Aorta (tissue), 5 donors: ENCODE measurements at places on chromosomes 13 and 19. TPM values are rescaled to one million over a fixed set of nuclear protein-coding genes. Genes with fewer than 3 reads are reported as not detected.

- no peak overlapping the region for H3K4me3 ChIP-seq
- DNase-seq: no peak
- H3K27ac ChIP-seq: no peak overlapping the region
- no peaks in the 10 kb centered on the region for H3K4me1 ChIP-seq
- no peaks in the 10 kb centered on the region for H3K36me3 ChIP-seq
- no peaks in the 10 kb centered on the region for H3K27me3 ChIP-seq
Observed at GRCh38 chr13:86562866-86563265, 763.6 kb upstream of the SLITRK6 start.

DNA sequence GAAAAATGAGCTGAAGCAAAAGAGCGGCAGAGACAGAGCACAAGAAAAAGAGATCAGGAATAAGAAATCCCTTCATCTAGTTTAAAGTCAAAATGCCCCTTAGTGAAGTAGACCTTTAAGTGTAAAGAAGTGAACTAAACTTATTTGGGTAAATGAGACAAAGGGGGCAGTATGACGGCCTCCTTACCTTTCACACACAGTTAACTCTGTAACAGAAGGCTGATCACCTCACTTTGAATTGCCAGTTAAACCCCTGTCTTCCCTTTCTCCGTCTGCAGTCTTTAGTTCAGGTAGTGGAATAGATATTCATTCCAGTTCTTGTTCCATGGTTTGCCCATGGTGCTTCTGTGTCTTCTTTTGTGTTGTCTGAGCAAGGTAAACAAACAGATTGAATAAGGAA lies 1029.8 kb downstream of the DIAPH3 start:
- DNase-seq: no peak
- no peak overlapping the region for H3K4me3 ChIP-seq
- H3K27me3 ChIP-seq: no peaks in the 10 kb centered on the region

DNA sequence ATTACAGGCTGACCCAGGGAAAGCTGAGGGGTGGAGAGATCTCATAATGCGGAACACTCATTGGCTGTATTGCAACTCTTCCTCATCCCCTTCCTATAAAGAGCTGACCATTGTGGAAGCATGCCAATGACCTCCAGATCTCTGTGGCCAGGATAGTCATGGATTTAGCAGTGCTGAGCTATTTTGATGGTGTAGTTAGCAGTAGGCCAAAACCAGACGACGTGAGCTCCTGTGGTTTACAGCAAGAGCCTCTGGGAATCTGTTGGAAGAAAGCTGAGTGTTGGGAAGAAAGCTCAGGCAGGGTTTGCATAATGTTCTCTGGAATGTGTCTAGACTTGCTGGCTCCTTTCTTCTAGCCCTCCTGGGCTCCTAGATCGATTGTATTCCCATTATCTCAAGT lies 187.5 kb upstream of the GPC6 start:
- no peak for DNase-seq
- H3K4me3 ChIP-seq: no peak overlapping the region
- no peaks in the 10 kb centered on the region for H3K27me3 ChIP-seq
- H3K27ac ChIP-seq: no peak overlapping the region

- no peaks in the 10 kb centered on the region for H3K27me3 ChIP-seq
- H3K27ac ChIP-seq: no peak overlapping the region
- H3K4me1 ChIP-seq: peaks cover 4% of the 10 kb centered on the region
- no peaks in the 10 kb centered on the region for H3K36me3 ChIP-seq
- DNase-seq: peak; percentile 47
Observed at GRCh38 chr13:74256969-74257368, 122.8 kb upstream of the KLF12 start.

- H3K36me3 ChIP-seq: no peaks in the 10 kb centered on the region
- H3K27ac ChIP-seq: no peak overlapping the region
- H3K4me1 ChIP-seq: no peaks in the 10 kb centered on the region
- DNase-seq: peak; percentile 78
Observed at GRCh38 chr19:19816679-19817078, 4.9 kb downstream of the ZNF506 start.

DNA sequence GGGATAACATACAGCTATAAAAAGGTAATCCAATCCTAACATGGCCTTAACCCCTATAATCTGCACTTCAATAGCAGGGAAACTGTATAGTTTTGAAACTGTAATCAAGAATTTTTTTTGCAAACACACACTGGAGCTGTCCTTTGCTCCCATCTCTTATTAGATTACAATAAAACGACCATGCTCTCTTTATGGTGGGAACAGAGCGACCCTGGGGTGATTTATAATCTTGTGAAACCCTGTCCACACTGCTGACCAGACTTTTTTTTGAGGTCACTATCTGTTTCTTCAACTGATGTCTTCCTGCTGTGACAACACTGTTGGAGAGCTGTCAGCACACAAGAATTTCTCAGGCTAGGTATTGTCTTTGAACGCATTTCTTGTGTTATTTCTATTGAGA lies 35.3 kb downstream of the DACH1 start:
- H3K4me1 ChIP-seq: no peaks in the 10 kb centered on the region
- H3K36me3 ChIP-seq: no peaks in the 10 kb centered on the region
- H3K27ac ChIP-seq: no peak overlapping the region
- H3K4me3 ChIP-seq: no peak overlapping the region
- no peak for DNase-seq

The SHISA7 gene
- not detected for total RNA-seq

GRCh38 chr13:108289819-108290218 lies 20.3 kb downstream of the TNFSF13B start:
- no peaks in the 10 kb centered on the region for H3K27me3 ChIP-seq
- DNase-seq: no peak
- no peaks in the 10 kb centered on the region for H3K4me1 ChIP-seq
- no peak overlapping the region for H3K27ac ChIP-seq
- no peaks in the 10 kb centered on the region for H3K36me3 ChIP-seq
- H3K4me3 ChIP-seq: no peak overlapping the region

The PRSS57 gene
- total RNA-seq: not detected

The AP1M2 gene
- not detected for total RNA-seq

DNA sequence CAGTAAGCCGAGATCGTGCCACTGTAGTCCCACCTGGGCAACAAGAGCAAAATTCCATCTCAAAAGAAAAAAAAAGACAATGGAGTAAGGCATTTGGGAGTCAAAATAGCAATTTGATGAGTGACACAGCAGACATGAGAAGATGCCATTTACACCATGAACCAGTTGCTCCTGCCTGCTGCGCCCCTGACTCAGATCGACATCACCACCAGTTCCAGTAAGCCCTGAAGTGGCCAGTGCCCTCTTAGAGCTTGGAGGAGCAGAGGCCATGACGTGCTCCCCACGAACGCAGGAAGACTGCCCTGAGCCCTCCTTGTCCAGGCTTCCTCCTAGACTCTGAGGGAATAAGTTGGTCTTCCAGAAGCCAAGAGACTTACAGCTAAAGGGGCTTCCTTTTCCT lies 339.2 kb downstream of the MYO16 start:
- H3K4me1 ChIP-seq: no peaks in the 10 kb centered on the region
- no peaks in the 10 kb centered on the region for H3K27me3 ChIP-seq
- H3K27ac ChIP-seq: no peak overlapping the region

DNA sequence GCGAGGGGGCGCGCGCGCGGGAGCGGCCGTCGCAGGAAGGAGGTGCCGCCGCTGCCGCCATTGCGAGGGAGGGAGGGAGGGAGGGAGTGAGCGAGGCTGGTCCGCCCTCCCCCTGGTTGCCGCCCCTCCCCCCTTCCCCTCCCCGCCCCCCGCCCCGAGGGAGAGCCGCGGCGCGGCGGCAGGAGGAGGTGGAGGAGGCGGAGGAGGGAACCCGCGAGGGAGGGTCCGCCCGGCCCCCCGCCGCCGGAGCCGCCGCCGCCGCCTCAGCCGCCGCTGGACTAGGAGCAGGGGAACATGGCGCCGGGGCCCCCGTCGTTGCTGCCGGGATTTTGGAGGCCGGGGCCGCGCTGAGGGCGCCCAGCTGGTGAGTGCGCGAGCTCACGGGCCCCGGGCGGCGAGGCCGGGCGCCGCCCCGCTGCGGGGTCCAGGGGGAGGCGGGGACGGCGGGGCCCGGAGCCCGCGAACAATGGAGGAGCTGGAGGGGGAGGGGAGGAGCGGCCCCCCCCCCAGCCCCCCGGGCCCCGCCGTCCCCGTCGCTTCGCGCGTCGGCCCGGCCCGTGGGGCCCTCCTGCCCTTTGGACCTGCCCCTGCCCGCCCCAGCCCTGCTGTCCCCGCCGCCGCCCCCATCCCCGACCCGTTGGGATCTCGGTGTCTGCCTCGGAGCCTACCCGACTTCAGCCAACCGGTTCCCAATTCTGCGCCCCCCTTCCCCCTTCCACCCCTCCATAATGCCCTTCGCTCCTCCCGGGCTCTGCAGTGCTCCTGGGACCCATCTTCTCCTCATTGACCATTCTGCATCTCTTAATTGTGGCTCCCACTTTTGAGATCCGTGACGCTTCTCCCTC lies at the start of gene ARHGAP35:
Gene ARHGAP35 (plus strand): TSS at position 152 of the 845 bp plus-strand sequence. CDS start 57,679 bp downstream, outside the sequence.
- no peaks in the 10 kb centered on the region for H3K27me3 ChIP-seq
- peaks cover 6% of the 10 kb centered on the region for H3K4me1 ChIP-seq
- no peaks in the 10 kb centered on the region for H3K36me3 ChIP-seq
- peak within 1 kb of the TSS; percentile 91 for H3K27ac ChIP-seq

GRCh38 chr19:35350591-35350990 lies 2.9 kb downstream of the FFAR1 start:
- H3K4me1 ChIP-seq: no peaks in the 10 kb centered on the region
- no peaks in the 10 kb centered on the region for H3K36me3 ChIP-seq
- H3K27me3 ChIP-seq: no peaks in the 10 kb centered on the region
- peak; percentile 58 for DNase-seq
- H3K4me3 ChIP-seq: no peak overlapping the region

The NLRP8 gene
- not detected for total RNA-seq

The IGSF23 gene
- total RNA-seq: not detected

The OR7G3 gene
- not detected for total RNA-seq

- no peak overlapping the region for H3K27ac ChIP-seq
- no peak overlapping the region for H3K4me3 ChIP-seq
- no peaks in the 10 kb centered on the region for H3K4me1 ChIP-seq
- no peaks in the 10 kb centered on the region for H3K27me3 ChIP-seq
- no peaks in the 10 kb centered on the region for H3K36me3 ChIP-seq
- DNase-seq: no peak
Observed at GRCh38 chr19:15825753-15826152, 10.3 kb upstream of the OR10H1 start.

- DNase-seq: no peak
- no peaks in the 10 kb centered on the region for H3K27me3 ChIP-seq
- H3K4me1 ChIP-seq: no peaks in the 10 kb centered on the region
- no peaks in the 10 kb centered on the region for H3K36me3 ChIP-seq
- H3K27ac ChIP-seq: no peak overlapping the region
Observed at GRCh38 chr19:2149980-2150793, 1.2 kb downstream of the AP3D1 start.

The POLRMT gene
- 19.9 TPM for total RNA-seq

DNA sequence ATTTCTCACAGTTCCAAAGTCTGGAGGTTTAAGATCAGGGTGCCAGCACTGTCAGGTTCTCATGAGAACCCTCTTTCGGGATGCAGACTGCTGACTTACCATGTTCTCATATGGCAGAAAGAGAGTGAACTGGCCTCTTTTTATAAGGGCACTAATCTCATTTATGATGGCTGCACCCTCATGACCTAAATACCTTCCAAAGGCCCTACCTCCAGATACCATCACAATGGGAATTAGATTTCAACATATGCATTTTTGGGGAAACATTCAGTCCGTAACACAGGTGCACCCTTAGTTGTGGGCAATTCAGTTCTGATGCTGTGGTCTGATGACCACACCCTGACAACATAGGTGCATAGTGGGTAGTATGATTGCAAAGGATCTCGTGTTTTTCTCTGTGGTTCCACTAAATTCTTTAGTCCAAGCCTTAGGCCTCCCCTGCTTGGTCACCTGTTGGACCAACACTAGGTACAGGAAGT lies 33.3 kb downstream of the GARRE1 start:
- H3K27ac ChIP-seq: no peak overlapping the region
- no peak overlapping the region for H3K4me3 ChIP-seq
- no peaks in the 10 kb centered on the region for H3K27me3 ChIP-seq
- H3K4me1 ChIP-seq: peaks cover 2% of the 10 kb centered on the region
- DNase-seq: no peak
- H3K36me3 ChIP-seq: no peaks in the 10 kb centered on the region

The ZNF260 gene
- 9.1 TPM for total RNA-seq

- H3K27me3 ChIP-seq: no peaks in the 10 kb centered on the region
- no peak for DNase-seq
- H3K36me3 ChIP-seq: no peaks in the 10 kb centered on the region
Observed at GRCh38 chr13:72648513-72649065, 78.8 kb downstream of the MZT1 start.

- DNase-seq: no peak
- H3K4me1 ChIP-seq: no peaks in the 10 kb centered on the region
- H3K27me3 ChIP-seq: no peaks in the 10 kb centered on the region
- H3K27ac ChIP-seq: no peak overlapping the region
- H3K36me3 ChIP-seq: no peaks in the 10 kb centered on the region
- H3K4me3 ChIP-seq: no peak overlapping the region
Observed at GRCh38 chr19:7705387-7706187, 3.7 kb upstream of the FCER2 start.

- H3K27me3 ChIP-seq: no peaks in the 10 kb centered on the region
- H3K4me3 ChIP-seq: no peak overlapping the region
- no peaks in the 10 kb centered on the region for H3K4me1 ChIP-seq
- H3K36me3 ChIP-seq: no peaks in the 10 kb centered on the region
Observed at GRCh38 chr13:90454002-90454636, 893.4 kb upstream of the MIR17HG start.

- no peaks in the 10 kb centered on the region for H3K4me1 ChIP-seq
- H3K4me3 ChIP-seq: peak overlapping the region; percentile 57
- no peaks in the 10 kb centered on the region for H3K36me3 ChIP-seq
- H3K27ac ChIP-seq: no peak overlapping the region
- no peak for DNase-seq
Observed at GRCh38 chr19:2976609-2977000, 759 bp upstream of the TLE6 start.

GRCh38 chr19:1170938-1171754 lies 2.9 kb downstream of the SBNO2 start:
- no peaks in the 10 kb centered on the region for H3K27me3 ChIP-seq
- H3K4me3 ChIP-seq: no peak overlapping the region
- DNase-seq: no peak
- H3K36me3 ChIP-seq: no peaks in the 10 kb centered on the region
- no peaks in the 10 kb centered on the region for H3K4me1 ChIP-seq

The FCHO1 gene
- 6.9 TPM for total RNA-seq

The LRRC8E gene
- total RNA-seq: not detected

The DNM2 gene
- total RNA-seq: 160 TPM

The CLDN10 gene
- total RNA-seq: 0.66 TPM

The ZNF526 gene
- total RNA-seq: 8.2 TPM

- H3K4me1 ChIP-seq: no peaks in the 10 kb centered on the region
- H3K27me3 ChIP-seq: no peaks in the 10 kb centered on the region
- no peaks in the 10 kb centered on the region for H3K36me3 ChIP-seq
- DNase-seq: no peak
Observed at GRCh38 chr13:98454389-98454881, 122.5 kb downstream of the STK24 start.

GRCh38 chr19:30178721-30179402 lies 193.3 kb upstream of the ZNF536 start:
- no peaks in the 10 kb centered on the region for H3K4me1 ChIP-seq
- H3K27me3 ChIP-seq: no peaks in the 10 kb centered on the region
- H3K36me3 ChIP-seq: no peaks in the 10 kb centered on the region
- H3K4me3 ChIP-seq: no peak overlapping the region
- no peak for DNase-seq

The ZNF331 gene
- total RNA-seq: 21.4 TPM

The NAA16 gene
- total RNA-seq: 24.7 TPM

The FAM216B gene
- total RNA-seq: not detected

The COMP gene
- total RNA-seq: 142 TPM
